ENCODE measurements at places on chromosomes 4 and X. TPM values are rescaled to one million over a fixed set of nuclear protein-coding genes. Genes with fewer than 3 reads are reported as not detected.

DNA sequence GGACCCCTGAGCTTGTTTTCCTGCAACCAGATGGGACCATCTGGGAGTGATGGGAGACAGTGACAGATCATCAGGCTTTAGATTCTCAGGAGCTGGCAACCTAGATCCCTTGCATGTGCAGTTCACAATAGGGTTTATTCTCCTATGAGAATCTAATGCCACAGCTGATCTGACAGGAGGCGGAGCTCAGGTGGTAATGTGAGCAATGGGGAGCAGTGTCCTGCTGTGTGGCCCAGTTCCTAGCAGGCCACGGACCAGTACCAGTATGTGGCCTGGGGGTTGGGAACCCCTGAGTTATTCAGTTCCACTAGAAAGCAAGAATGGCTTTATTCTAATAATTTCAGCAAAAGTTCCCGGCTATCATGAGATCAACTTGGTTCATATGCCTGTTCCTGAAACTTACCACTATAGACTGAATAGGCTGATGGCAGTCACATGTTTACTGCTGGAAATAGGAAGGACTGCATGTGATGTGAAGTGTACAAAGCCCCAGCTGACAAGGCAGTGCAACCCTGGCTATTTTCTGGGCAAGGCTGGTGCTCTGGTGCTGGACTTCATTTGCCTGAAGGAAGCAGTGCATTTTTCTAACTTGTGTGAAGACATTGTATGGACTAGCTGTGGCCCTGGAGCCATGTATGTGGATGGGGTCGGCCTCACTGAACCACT, 107.2 kb downstream of the SPRY1 start:
- no peak for DNase-seq

GRCh38 chr4:38987491-38987890, 44.7 kb downstream of the TMEM156 start:
- DNase-seq = no peak

- DNase-seq = no peak
These were observed 20.8 kb upstream of the SERTM2 start for GRCh38 chrX:111490688-111491087.

DNA sequence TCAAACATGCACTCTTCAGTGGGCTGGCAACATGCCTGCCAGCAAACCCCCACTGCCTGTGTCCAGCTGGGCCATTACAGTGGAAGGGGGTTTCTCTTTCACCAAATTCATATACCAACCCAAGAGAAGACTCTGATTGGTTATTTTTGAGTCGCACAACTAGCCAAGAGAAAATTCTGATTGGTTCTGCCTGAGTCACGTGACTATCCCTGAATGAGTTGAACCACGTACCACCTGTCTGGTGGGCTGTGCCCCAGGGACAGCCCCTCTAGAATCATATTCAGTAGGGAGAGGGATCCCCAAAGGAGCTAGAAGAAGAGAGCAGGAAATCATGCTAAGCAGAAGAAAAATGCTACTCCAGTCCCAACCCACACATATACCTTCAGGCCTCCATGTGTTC, 313.1 kb downstream of the STK32B start:
- no peak for DNase-seq

DNA sequence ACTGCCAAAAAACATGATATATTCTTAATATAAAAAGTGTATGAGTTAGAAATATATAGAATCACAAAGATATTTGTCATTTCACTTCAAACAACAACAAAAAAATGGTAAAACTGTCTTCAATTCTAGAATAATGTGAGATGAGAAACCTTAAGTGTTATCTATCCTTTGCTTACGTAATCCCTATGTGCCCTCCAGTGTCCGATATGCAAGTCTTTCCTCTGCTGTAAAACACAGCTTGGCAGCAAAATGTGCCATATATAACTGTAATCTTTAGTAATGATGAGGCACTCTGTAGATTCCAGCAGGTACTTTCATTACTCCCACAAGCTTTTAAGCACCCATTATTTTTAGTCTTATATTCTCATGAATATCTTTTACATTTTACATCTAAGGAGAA, 555.1 kb upstream of the FRG1 start:
- no peak for DNase-seq

Gene HMGB2
- polyA plus RNA-seq = 598 TPM

Measured in right lung (tissue), 10 donors.